Substantia nigra (tissue), 51 donors: ENCODE measurements at places on chromosomes 7 and 10.

DNA sequence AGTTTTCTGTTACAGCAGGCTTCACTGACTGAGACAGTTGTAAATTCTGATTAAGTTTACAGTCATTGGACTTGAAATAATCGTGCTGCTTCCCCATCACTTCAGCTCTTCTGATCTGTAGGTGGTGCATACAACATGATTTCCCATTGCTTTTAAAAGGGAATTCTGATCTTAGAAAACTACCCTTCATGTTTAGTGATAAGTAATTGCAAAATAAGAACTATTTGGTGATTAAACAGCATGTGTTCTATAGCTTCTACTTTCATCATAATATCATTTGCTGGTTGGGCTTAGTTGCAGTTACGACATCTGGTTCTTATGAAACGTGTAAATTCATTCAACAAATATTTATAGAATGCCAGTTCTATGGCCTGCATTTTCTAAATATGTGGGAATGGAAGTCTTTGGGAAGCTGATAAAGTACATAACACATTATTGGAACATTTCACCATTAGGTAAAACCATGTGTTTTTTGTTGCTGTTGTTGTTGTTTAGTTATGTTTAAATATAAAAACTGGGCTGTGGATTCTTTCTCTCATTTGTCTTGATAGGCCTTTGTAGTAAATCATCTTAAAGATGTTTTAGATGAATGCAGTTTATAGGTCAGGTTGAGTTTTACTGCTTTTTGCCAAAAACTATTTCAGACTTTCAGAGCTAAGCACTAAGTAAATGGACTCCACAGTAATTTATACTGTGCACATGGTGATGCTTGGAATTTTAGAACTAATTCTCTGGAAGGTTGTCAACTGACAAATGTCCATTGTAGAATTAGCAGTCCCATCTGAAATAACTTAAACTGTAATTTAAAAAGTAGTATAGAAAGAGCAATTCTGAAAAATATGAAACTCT, 13.1 kb downstream of the GNAI1 start:
- DNase-seq: no peak

GRCh38 chr7:1977059-1977875, 255.5 kb downstream of the MAD1L1 start:
- DNase-seq: no peak

GRCh38 chr10:34198953-34199352, 616.1 kb downstream of the PARD3 start:
- no peak for DNase-seq

DNA sequence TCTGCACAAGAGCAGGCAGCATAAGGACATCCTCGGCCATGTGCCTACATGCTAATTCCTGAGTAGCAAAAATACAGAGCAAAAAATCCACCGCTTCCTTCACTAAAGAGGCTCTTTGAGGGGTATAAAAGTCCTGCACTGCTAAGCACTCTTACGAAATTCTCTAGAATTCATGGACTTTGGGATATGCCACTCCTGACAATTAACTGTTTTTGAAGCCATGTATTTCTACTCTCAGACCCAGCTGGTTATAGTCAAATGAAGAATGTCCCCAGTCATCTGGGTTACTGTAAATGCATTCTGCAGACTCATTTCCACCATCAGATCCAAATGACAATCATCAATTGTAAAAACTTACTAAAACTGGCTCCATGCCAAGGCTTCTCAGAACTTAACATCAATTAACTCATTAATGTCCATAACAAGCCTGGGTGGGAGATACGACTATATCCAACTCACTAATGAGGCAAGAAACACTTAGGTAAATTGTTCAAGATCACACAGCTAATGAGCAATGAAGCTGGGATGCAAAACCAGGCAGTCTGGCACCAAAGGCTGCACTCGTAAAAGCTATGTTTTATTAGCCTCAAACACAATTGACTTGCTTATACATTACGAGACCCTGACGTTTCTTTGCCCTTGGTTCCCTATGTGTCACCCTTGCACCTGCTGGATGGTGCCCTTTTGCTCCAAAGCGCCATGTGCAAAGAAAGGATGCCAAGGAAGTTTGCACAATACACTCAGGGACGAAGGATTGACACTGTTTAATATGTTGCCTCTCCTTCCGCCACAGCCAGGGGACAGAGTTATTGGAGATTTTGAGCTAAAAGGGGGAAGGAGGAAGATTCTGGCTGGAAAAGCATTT, 250.4 kb downstream of the ELMO1 start:
- no peak for DNase-seq

DNA sequence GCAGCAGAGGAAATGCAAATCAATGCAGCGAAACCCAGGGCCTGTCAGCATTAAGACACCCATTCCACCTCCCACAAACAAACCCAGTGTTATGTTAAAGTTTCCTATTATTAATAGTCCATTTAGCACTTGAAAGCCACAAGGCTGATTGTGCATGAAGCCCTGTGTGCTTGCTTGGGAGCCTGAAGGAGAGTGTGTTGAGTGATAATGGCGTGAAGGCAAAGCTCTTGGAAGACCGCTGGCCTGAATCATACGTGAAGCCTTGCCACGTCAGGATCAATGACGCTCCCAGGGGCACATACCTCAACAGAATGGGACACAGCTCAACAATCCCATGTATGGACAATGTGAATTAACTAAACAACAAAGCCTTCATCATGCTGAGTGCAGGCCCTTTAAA, 25.1 kb downstream of the PTPRN2 start:
- no peak for DNase-seq

GRCh38 chr7:155880721-155881120, 68.5 kb upstream of the SHH start:
- DNase-seq: no peak

- no peak for DNase-seq
Measured at GRCh38 chr10:87966459-87966858, 103.0 kb downstream of the PTEN start.

GRCh38 chr10:3295582-3296151, 123.1 kb upstream of the PITRM1 start:
- DNase-seq: no peak

DNA sequence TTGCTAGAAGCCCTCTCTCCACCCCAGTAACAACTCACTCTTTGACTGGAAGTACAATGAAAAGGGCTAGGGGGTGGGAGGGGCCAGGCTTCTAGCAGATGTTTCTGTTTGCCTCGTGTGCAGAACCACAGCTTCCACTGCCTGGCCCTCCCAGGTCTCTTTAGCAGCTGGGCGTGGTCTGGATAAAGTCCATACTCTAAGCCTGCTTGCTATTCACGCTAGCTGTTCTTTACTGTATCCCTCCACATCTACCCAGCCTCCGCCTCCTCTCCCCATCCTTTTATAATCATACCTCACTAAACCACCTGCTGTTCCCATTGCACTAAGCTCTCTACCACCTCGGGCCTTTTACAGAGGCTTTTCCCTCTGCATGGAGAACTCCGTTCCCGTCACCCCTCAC, 288.8 kb downstream of the CAMK1D start:
- no peak for DNase-seq

DNA sequence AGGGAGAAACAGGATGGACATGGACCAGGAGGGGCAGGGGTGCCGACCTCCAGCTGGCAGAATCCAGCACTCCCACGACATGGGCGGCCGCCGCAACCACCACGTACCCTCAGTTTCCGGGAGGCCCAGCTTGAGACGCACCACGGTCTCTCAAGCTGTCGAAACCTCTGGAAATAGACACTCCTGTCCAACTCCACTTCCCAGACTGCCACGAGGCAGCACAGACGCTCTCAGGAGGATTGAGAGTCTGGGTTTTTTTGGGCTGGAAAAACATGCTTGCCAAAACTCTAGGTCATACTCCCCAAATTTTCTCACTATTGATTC, 37.9 kb upstream of the PDGFA start:
- no peak for DNase-seq

GRCh38 chr10:125370578-125370977, 210.2 kb upstream of the CTBP2 start:
- no peak for DNase-seq

GRCh38 chr10:86535132-86535882, 13.7 kb upstream of the WAPL start:
- DNase-seq: peak; percentile 11

DNA sequence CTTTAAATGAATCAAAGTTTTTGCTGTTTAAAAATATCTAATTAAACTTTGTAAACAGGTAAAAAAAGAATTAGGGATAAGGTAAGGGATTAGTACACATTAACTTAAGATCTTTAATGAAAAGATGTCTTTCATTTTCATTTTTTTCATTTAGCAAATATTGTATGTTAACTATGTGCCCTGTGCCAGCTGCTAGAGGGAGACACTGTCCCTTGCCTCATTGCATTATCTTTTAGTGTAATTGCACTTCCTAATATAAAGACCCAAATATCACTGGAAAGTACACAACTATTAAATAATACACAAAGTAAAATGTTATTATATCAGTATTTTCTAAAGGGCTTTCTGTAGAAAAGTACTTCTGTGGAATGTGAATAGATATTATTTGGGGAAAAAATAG, 102.7 kb downstream of the GPR37 start:
- DNase-seq: no peak

DNA sequence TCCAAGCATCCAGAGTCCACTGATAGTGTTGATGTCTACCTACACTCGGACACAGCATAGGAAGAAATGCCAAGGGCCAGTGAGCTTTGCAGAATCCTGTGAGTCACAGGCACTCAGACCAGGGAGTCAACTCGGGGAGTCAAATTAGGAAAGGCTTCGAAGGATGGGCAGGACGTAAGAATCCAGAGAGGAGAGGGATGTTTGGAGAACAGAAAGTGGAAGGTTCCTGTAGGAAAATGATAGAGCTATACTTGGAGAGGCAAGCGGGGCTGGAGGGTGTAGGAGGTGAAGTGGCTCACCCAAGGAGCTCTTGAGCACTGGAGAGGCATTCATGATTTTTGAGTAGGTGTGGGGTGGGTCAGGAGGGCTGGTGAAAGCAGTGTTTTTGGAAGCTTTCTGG, 3.0 kb downstream of the ZYX start:
- no peak for DNase-seq

DNA sequence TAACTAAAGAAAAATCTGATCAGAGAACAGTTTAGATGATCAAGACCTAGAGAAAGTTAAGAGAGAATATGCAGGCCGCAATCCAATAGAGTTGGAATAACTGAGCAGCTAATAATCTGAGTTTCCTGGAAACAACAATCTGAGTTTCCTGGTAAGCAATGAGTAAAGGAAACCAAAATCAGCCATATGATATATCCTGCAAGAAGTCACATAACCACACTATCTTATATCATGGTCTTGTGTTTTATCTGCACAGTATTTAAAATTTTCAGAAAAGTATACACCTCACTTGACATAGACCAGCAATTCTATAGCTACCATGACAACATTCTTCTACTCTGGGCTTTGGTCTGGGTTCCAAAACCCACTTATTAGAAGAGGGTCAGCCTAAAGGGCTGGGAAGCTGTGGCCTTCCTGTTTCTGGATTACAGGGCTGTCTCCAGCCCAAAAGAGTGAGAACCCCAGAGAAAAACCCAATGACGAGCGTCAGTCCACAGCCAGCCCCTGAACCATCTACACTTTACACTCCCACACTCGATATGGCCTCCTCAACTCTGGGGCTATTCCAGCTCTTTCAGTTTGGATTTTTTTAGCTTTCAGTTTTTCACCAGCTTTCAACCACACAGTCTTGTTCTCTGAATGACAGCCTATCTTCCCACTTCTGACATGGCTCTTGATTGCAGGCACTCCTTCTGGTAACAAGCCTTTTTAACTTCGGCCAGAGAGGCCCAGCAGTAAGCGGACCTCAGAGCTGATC, 110.4 kb downstream of the GLI3 start:
- DNase-seq: no peak

- no peak for DNase-seq
Measured at GRCh38 chr7:4845740-4846142, 16.1 kb downstream of the PAPOLB start.

DNA sequence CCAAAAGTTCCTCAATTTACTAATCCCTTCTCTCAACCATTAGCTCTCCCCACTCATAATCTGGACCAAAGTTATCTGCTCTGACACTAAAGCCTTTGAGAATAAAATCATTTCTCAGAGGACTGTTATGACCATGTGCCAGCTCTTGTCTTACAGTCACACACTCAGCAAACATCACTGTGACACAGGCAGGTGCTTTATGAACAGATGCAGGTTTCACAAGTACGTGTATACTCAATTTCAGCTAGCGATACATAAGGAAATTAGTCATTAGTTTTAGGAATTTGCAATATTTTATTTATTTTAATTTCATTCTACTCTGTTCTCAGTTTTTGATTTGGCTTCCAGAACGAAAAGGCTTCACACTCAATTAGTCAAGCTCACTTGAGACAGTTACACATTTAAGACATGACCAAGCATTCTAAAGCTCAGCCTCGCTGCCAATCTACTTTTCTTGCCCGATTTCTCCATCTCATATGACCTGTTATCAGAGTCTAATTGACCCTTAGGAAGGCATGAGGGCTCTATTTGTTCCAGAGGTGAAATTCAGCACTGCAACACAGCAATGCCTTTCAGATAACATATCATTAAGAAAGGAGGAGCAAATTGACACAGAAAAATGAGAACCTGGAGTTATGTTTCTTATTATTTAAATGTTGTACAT, 76.8 kb downstream of the TFEC start:
- DNase-seq: no peak

GRCh38 chr10:124450783-124451057, 885 bp upstream of the NKX1-2 start:
- no peak for DNase-seq

- no peak for DNase-seq
Measured at GRCh38 chr7:496528-497295, 22.9 kb downstream of the PDGFA start.

DNA sequence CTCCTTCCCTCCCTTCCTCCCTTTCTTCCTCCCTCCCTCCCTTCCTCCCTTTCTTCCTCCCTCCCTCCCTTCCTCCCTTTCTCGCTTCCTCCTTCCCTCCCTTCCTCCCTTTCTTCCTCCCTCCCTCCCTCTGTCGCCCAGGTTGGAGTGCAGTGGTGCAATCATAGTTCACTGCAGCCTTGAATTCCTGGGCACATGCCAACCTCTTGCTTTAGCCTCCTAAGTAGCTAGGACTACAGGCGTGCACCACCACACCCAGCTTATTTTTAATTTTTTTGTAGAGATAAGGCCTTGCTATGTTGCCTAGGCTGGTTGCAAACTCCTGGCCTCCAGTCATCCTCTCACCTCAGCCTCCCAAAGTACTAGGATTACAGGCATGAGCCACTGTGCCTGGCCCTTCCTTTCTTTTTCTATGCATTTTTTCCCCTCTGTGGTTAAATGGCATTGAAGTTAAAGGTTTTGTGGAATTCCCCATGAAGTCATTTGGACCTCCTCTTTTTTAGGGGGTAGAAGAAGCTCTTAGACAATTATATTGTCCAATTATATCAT, 9.6 kb downstream of the KLHDC10 start:
- DNase-seq: no peak

DNA sequence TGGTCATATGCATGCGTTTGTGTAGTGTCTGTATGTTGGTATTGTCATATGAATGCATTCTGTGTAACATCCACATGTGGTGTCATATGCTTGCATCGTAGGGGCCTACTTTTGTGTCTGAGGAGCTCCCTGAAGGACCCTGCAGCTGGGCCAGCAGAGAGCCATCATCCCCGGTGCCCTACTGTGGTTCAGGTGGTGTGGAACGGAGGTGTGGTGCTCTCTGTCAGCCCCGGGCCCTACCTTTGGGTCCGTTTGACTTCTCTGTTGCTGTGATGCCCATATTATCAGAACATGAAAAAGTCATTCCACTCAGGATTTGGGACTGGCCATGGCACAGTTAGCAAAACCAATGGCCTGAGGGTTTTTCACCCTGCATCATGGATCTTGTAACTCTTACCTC, 217.9 kb downstream of the ADARB2 start:
- no peak for DNase-seq

- DNase-seq: no peak
Measured at GRCh38 chr7:159143780-159144757, 598 bp downstream of the VIPR2 start.
